ENCODE measurements at places on chromosomes 12 and 14.

GRCh38 chr12:13536219-13536910, 339.8 kb downstream of the EMP1 start:
- no peak for DNase-seq

GRCh38 chr12:48352157-48352760, 1.5 kb upstream of the ZNF641 start:
- DNase-seq, result no peak

DNA sequence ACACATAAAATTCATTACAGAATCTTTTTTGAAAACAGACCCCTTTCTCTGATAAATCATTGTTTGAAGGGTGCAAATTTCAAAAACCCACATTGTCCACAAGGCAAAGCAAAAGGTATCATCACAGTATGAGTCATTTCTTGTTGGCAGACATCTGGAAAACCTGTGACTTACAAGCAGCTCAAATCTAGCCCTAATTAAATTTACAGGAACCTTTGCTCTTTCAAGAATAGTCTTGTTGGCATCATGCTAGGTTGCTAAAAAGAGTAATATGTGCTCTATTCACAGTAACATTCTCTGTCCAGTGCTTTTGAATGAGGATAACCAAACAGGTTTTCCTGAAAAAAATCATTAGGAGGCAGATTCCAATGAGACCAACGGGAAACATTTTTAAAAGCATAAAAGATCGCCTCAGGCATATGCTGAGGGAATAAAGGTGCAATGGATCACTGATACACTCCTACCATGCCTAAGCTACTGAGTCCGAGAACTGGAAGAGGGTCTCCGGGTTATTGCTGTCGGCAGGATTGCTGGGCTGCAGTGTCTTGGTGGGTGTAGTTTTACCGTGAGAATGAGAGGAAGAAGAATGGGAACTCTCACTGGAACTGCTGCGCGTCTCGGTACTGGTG, 55.5 kb upstream of the TTC7B start:
- DNase-seq, result no peak

GRCh38 chr14:55418411-55418810, 6.8 kb upstream of the ATG14 start:
- no peak for DNase-seq

DNA sequence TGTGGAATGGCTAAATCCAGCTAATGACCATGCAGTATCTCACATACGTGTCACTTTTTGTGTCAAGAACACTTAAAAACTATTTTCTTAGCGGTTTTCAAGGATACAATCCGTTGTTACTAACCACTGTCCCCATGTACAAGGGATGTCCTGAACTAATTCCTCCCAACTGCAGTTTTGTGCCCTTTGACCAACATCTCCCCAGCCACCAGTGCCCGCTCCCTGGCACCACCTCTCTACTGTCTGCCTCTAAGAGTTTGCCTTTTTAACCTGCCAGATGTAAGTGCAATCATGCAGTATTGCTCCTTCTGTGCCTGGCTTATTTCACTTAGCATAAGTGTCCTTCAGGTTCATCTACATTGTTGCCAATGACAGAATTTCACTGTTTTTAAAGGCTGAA, 315.7 kb downstream of the TMEM121 start:
- no peak for DNase-seq

DNA sequence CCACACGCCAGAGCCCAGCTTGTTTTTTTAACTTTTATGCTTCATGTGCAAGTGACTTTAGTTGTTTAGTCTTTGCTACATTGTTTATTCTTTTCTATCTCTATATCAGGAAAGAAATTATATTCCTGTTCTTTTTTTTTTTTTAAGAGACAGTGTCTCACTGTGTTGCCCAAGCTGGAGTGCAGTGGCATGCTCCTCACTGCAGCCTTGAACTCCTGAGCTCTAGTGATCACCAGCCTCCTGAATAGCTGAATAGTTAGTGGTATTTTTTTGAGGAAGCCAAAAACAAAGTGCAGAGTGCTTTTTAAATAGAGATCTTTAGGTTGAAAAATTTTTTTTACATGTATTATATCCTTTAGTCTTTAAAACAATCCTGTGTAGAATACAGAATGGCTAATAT, 58.2 kb downstream of the ETNK1 start:
- no peak for DNase-seq
